ENCODE measurements at places on chromosomes 7 and 10. TPM values are rescaled to one million over a fixed set of nuclear protein-coding genes. Genes with fewer than 3 reads are reported as not detected.

DNA sequence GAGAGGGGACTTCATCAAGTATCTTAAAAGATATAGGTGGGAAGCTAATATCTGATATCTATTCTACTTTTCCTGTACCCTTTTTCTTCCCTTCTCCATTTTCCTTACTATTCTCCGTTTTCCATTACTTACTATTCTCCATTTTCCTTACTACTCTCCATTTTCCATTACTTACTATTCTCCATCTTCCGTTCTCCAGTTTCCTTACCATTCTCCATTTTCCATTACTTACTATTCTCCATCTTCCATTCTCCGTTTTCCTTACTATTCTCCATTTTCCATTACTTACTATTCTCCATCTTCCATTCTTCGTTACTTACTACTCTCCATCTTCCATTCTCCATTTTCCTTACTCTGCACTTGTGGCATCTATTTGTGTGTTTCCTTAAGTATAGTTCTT, 39.3 kb downstream of the STEAP4 start:
- H3K27ac ChIP-seq, result no peak overlapping the region
- H3K27me3 ChIP-seq, result no peaks in the 10 kb centered on the region
- H3K4me1 ChIP-seq, result no peaks in the 10 kb centered on the region
- H3K36me3 ChIP-seq, result no peaks in the 10 kb centered on the region
- DNase-seq, result no peak

- no peaks in the 10 kb centered on the region for H3K36me3 ChIP-seq
- H3K4me3 ChIP-seq, result no peak overlapping the region
- no peaks in the 10 kb centered on the region for H3K4me1 ChIP-seq
- H3K27me3 ChIP-seq, result no peaks in the 10 kb centered on the region
- no peak overlapping the region for H3K27ac ChIP-seq
- no peak for DNase-seq
Observed at GRCh38 chr10:117946525-117947070, 100.1 kb downstream of the RAB11FIP2 start.

GRCh38 chr7:44639671-44640321, 33.4 kb downstream of the OGDH start:
- peak; percentile 31 for DNase-seq
- no peaks in the 10 kb centered on the region for H3K27me3 ChIP-seq
- no peak overlapping the region for H3K4me3 ChIP-seq
- H3K27ac ChIP-seq, result peak overlapping the region; percentile 81

DNA sequence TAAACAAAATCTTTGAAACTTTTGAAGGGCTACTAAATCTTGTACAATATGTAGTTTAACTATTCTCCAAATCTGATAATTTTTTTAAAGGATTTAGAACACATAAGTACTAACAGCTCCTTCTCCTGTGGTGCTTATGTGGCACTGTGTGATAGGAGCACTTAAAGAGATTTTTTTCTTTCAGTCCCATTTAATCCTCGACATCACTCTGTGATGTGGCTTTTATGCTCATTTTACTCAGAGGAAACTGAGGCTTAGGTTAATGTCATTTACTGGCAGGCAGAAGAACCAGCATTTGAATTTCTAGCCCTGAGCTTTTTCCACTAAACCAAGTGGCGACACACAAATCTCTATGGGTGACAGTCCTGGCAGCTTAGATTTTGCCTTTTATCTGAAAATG, 92.4 kb downstream of the SAMD9 start:
- no peak for DNase-seq
- no peaks in the 10 kb centered on the region for H3K4me1 ChIP-seq
- H3K4me3 ChIP-seq, result no peak overlapping the region
- no peaks in the 10 kb centered on the region for H3K27me3 ChIP-seq
- H3K27ac ChIP-seq, result no peak overlapping the region

DNA sequence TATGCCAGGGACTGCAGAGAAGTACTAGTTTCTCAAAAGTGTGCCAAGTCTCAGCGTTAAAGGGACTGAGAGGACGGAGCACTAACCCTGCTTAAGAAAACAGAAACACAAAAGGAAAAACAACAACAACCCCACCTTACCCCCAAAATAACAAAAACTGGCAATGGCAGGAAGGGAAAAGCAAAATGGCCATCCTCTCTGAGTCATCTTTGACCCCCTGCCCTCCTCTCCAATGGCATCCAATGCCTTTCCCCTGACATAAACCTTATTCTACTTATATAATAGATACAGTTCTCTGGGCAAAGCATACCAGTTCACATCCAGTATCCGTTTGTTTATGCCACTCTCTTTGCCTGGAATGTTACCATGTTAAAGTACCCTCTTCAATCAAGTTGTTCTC, 1.6 kb downstream of the POLR1F start:
- no peak for DNase-seq
- peaks cover 7% of the 10 kb centered on the region for H3K4me1 ChIP-seq
- no peak overlapping the region for H3K4me3 ChIP-seq
- H3K27me3 ChIP-seq, result no peaks in the 10 kb centered on the region
- H3K27ac ChIP-seq, result no peak overlapping the region

DNA sequence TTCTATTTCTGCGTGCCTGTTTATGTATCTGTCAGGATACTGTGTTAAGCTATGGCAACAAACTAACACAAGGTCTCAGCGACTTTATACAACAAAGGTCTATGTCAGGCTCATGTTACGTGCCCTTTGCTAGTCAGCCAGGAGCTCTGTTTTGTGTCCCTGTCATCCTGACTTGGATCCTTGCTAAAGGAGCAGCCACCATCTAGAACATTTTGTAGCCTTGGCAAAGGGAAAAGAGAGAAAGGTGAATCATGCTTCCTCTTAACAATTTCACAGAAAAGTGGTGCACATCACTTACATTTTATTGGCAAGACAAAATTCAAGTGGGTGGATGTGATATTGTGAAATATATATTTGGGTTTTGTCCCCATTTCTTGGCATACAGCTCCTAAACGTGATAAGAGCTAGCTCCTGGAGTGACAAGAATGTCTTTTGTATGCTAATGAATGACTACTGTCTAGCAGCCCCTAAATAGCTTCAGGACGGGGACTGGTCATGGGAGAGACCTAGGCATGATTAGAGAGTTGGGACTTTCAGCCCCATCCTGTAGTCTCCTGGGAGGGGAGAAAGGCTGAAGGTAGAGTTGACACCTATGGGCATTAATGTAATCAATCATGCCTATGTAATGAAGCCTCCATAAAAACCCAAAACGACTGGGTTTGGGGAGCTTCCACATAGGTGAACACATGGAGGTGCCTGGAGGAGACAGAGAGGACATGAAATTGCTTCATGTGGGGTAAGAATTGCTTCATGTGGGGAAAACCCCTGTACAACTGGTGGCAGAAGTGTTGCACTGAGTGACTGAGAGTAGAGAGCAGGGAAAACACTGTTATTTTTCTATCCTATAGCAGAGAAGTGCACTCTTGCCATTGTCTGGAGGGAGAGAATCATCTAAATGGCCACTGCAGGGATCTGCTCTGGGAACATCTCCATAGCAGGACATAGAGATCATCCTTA, 33.0 kb downstream of the MRPL32 start:
- H3K27ac ChIP-seq, result no peak overlapping the region
- H3K4me3 ChIP-seq, result no peak overlapping the region
- no peaks in the 10 kb centered on the region for H3K4me1 ChIP-seq

The TRIM74 gene
- not detected for total RNA-seq

The CCL24 gene
- not detected for total RNA-seq

The HSPA12A gene
- total RNA-seq, result 8.8 TPM
